ENCODE measurements at places on chromosomes 6 and 20.
A peak's percentile ranks its signal among the peaks of the same experiment; 100 is the strongest.

DNA sequence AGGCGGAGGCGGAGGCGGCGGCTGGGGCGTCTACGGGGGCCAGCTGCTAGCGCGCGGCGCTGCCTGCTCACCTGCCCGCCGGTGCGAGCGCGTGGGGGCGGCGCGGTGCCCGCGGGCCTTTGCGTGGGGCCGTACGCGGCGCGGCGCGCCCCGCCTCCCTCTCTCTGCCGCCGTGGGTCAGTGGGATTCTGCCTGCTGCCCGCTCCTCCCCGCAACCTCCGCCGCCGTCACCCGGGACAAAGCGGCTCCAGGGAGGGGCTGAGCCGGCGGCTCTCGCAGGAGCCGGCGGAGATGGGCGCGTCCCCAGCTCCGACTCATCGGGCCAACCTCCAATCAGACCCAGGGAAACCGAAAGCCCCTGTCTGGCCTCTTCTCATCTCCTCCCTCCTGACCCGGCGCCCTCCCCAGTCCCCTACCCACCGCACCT, at the start of gene RCAN2:
RCAN2 (minus strand) TSS at position 249 of the 427 bp plus-strand sequence.
- DNase-seq, result peak; percentile 44

- DNase-seq, result no peak
Measured at GRCh38 chr6:56647172-56647762, 4.6 kb upstream of the DST start.

DNA sequence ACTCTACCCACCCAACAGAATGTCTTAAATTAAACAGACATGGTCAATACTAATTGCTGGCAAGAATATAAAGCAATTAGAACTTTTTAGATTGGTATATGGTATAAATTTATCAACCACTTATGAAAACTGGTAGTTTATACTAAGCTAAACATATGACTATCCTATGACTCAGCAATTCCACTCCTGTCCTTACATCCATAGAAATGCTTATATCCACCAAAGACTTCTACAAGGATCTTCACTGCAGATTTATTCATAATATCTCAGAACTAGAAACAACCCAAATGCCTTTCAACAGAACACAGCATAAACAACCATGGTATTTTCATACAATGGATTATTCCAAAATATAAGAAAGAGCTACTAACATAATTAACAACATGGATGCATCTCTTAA, 4.6 kb downstream of the ZNF184 start:
- no peak for DNase-seq

- no peak for DNase-seq
Measured at GRCh38 chr20:22533823-22534751, 50.3 kb downstream of the FOXA2 start.

- no peak for DNase-seq
Measured at GRCh38 chr6:9360881-9361280, 925.5 kb upstream of the SLC35B3 start.

DNA sequence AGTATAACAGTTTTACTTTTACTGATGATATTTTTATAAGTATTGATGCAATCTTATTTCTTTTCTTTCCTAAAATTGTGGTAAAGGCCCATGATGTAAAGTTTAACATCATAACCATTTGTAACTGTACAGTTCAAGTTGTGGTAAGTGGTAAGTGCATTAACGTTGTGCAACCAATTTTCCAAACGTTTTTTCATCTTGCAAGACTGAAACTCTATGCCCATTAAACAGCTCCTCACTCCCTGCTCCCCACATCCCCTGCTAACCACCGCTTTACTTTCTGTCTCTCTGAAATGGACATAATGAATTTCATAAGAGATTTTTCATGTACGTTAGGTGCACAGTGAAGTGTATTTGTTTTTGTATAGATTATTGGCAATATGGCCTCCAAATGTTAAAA, 106.0 kb downstream of the PACRG start:
- no peak for DNase-seq

DNA sequence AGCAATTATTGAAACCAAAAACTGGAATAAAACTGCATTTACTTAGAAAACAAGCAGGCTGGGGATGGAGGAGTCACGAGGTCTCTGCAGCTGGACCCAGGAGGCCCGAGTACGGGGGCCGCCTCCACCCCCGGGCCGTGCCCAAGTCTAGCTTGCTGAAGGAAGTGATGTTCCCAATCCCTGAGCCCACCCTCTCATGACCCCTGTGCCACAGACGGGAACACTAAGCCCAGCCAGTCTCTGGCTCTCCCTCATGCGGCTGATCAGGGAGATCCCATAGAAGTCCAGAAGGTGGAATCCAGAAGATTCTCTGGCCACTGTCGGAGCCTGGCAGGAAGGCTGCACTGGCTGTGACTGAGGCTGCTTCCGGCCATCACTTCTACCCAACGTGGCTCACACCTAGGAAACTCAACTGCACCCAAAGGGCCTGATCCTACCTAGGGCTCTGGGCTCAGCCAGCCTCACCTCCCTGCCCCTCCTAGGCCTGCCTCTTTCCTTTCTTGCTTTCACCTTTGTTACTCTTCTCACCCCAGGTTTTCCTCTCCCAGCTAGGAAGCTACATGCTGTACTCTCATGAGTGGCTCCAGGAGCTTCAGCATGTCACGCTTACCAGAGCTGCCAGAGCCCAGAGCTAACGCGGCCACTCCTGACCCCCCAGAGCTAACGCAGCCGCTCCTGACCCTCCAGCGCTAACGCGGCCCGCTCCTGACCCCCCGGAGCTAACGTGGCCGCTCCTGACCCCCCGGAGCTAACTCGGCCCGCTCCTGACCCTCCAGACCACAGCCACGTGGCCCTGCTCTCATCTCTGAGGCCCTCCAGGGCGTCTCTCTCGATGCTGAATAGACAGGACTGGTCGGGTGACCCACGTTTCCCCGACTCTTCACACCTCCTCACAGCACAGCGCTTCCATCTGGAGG, 24.7 kb upstream of the HELZ2 start:
- no peak for DNase-seq

DNA sequence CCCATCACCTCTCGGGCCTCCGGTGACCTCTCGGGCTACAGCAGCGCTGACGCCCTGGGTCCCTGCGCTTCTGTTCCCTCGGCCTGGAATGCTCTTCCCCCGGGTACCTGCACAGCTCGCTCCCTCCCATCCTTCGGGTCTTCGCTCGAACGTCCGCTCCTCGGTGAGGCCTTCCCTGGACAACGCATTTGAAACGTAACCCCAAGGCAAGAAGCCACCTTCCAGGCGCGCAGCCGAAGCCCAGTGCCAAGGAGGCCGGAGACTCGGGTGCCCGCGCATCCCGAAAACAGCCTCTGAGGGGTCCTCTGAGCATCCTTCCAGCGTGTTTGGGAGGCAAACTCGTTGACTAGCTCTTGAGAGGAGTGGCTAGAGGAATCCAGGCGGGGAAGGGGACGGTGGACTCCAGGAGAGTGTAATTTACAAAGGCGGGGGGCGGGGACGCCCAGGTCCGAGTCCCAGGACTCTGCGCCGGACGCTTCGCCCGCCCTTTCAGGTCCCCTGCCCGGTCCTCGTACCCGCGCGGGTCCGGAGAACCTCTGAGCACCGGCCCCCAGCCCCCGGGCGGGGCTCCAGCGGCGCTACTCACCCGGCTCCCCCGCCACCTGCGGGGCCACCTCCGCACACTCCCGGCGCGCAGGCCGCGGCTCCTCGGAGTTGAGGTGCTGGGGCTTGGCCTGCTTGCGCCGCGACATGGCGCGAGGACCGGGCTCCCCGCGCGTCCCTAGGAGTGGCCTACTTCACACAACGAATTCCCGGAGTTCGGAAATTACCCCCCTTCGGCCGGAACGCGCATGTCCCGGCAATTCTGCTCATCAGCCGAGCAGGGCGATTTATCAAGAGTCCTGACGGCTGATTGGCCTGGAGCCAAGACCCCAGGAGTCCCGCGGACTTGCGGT, 86.8 kb downstream of the ZFP64 start:
- DNase-seq, result no peak

- DNase-seq, result no peak
Measured at GRCh38 chr6:54813892-54814291, 32.7 kb upstream of the FAM83B start.

DNA sequence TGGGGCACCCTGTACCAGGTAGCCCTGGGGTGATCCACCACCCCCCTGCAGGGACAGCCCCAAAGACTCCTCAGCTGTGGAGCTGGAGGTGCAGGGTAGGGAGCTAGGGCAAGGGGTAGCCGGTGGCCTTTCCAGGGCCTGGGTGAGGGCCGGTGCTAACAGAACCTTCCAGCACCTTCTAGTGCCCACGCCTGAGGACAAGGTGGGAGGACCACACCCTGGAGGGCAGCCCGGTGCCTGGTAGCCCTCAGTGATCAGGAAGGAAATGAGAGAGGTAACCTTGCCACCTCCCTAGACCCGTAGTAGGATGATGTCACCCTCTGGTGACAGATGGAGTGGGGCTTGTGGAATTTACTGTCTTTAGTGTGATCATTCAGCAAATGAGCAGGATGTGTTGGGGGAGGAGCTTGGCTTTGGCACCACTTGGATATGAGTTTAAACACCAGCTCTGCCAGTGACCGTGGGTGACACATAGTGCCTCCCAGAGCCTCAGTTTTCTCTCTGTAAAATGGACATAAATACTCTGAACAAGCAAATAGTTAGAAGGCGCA, 187.7 kb downstream of the NFATC2 start:
- no peak for DNase-seq

DNA sequence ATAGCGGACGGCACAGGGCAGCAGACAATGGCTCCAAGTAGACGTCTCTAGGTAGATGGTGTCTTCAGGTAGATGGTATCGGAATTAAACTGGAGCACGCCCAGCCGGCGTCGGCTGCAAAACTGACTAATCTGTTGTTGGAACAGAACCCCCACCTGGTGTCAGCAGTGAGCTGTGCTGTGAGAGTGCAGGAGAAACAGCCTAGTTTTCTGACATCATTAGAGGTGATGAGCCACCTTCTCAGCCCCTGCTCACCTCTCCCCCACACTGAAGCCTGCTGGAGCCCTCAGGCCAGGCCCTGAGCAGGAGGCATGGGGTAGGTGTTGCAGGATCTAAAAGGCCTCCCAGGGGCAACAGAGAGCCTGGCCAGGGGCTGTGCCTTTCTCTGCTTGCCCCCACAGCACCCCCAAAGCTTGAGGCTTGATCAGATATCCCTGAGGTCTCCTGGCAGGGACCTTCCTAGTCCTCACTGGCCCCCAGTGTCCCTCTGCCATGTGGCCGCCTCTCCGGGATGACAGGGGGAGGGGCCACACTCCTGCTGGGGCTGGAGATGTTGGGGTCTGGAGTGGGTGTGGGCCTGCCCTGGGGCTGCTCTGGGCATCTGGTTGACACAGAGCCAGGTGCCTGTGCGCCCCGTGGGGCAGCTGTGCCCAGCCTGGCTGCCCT, 6.9 kb upstream of the HELZ2 start:
- DNase-seq, result peak; percentile 81

DNA sequence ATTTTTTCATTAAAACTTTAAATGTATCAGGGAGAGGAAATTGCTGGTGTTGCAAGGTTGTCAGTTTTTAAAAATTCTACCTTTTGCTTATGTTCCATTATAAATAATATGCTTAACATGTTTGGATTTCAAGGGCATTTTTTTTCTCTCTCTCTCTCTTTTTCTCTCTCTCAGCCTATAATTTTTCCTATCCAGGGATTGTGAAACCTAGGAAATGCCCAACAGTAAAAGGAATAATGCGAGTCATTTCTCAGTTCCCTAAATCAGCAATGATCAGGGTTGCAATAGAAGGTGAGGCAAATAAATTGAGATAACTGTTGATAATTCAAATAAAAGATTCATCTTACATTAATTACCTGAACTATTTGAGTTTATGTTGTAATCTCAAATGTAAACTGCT, 53.2 kb upstream of the IFNGR1 start:
- no peak for DNase-seq

DNA sequence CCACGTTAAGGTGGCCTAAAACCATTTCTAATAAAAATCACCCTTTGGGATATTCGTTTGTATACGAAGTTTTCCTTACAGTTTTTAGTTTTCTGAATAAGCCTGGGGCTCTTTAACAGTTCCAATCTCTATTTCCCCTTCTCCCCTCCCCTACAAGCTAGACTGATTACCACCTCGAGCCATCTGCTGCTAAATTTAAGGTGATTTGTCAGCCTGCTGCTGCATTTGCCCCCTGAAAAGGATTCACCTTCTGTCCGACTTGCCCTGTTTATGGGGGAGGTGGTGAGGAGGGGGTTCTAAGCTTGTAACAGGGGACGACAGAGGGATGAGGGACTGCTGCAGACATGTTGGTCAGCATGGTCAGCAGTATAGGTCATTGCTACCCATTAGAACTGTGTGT, 146.3 kb downstream of the JARID2 start:
- no peak for DNase-seq

- DNase-seq, result no peak
Measured at GRCh38 chr20:22582964-22583772, 1.2 kb downstream of the FOXA2 start.

GRCh38 chr20:37403107-37404033, 57.4 kb downstream of the SRC start:
- DNase-seq, result no peak

DNA sequence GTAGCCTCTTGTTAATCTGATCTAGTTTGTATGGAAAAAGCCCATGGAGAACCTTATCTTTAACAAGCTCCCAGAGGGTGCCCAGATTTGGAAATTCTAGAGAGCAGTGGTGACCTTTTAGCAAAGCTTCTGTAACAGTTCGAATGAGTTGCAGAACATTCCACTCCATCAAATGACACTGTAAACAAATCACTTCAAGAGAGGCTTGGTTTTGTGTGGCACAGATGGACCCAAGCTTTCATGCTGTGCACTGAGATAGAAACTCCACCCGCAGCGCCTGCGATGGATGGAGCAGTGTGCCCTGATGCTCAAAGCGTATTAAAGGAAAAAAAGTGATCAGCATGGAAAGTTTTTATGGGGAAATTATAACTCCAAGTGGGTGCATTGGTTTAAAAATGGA, 55.1 kb upstream of the ISM1 start:
- no peak for DNase-seq

GRCh38 chr20:49279677-49280462, 2.0 kb upstream of the ZNFX1 start:
- no peak for DNase-seq

- DNase-seq, result no peak
Measured at GRCh38 chr6:114170372-114170771, 172.5 kb downstream of the HS3ST5 start.

DNA sequence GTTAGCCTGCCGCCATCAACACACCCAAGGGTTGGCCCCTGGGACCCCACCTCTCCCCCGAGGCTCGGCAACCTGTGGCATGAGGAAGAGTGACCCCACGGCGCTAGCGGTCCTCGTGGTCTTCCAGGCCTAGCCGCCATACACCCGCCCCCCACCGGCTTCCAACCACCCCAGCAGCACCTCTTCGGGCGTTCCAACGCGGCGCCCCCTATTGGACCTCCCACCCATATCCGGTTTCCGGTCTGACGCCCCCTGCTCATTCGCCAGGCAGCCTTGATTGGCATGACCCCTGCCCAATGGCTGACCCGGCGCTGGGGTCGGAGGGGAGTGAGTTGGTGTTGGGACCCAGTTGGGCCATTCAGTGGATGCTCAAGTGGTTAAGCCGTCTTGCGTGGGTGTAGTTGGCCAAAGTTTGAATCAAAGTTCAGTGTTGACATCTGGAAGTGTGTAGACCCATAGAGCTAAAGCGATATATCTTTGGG, at the start of gene GNAS-AS1:
GNAS-AS1 (minus strand) TSS at position 210 of the 482 bp plus-strand sequence.
- peak; percentile 94 for DNase-seq

GRCh38 chr6:133671376-133671775, 217.5 kb upstream of the TCF21 start:
- DNase-seq, result no peak
